ENCODE measurements at places on chromosomes 7 and 10. TPM values are rescaled to one million over a fixed set of nuclear protein-coding genes. Genes with fewer than 3 reads are reported as not detected.

The MKX gene
- 3.0 TPM for total RNA-seq

The FAM180A gene
- total RNA-seq: not detected

The C10orf67 gene
- total RNA-seq: under 0.01 TPM

The ODAD2 gene
- total RNA-seq: 2.3 TPM

The CRHR2 gene
- not detected for total RNA-seq

The FAM25G gene
- not detected for total RNA-seq

The DLX6 gene
- not detected for total RNA-seq

The NACAD gene
- 9.4 TPM for total RNA-seq

The ZNF800 gene
- 9.5 TPM for total RNA-seq

The SPDYE3 gene
- total RNA-seq: not detected

Measured in mesangial cell (primary cell).